DMS153 (cell line): ENCODE measurements at places on chromosomes 6 and 20.

DNA sequence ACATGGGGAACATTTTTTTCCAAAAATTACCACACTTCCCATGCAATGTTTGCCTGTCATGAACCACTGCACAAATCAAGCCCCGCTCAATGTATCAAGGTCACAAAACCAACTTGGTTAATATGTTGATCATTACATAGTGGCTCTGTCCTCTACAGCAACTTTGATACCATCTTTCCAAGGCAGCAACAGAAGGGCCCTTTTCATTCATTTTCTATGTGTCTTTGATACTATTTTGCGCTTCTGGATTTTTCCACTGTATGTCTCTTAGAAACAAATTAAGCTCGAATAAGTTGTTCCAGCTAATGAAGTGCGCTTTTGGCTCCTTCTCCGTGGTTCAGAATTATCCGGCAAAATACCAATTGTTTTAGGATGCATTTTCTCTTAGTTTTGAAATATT, 1.5 kb downstream of the ZHX3 start:
- DNase-seq, result no peak

DNA sequence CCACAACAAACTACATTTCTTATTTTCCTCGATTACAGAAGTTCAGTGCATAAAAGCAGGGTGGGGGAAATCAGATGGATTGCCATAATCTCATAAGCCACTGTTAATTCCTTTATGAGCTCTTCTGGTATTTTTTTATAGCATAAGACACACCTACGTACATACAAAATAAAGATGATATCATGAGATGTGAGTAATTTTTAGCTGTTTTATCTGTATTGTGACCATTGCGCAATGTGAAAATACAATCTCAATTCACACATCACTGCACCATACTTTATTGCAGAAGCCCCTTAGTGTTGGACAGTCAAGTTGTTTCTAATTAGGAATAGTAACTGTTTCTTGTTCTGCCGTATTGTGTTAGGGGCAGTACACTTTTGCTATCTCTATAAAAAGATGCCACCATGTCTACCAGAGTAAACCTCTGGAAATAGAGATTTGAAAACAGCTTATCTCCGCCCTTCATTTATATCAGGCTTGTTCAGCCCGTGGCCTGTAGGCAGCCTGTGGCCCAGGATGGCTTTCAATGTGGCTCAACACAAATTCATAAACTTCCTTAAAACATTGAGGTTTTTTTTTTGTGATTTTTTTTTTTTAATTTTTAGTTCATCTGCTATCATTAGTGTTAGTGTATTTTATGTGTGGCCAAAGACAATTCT, 90.4 kb downstream of the FARS2 start:
- DNase-seq, result no peak

- DNase-seq, result no peak
These were observed 85.9 kb downstream of the JARID2 start for GRCh38 chr6:15331629-15332251.

DNA sequence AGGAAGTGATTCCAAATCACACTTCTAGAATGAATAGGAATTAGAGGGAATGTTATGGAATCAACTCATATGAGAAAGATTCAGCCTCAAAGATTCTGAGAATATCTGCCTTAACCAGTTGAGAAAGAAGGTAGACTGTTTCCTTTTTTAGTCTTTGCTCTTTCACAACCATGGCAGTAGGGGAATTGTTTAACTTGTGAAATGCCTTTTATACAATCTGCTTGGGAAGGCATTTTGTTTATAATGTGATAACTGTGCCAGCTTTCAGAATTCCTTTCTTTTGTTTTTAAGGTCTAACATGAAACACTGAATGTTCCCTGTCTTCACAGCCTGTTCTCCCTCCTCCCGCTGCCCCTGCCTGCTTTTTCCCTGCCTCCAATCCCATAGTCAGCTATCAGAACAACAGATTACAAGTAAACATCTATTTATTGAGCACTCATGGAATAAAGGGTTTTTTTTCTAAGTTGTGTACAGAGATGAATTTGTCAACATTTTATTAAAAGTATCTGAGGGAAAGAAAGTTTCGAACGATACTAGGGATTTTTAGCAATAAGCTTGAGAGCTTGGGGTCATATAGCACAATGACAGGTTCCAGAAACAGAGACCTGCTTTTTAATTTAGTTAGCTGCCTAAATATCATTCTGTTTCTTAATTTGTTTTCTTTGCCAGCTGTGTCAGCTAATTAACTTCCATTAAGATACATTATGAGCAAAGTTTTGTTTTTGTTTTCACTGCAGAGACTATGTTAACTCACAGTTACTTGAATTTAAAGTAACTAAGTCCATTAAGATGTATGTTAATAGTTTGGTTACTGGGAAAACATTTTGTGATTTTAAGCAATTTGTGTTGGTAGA, 28.3 kb upstream of the FBXO30 start:
- DNase-seq, result no peak

- DNase-seq, result peak; percentile 60
These were observed at the start of gene DTNBP1 for GRCh38 chr6:15662326-15663129. Gene DTNBP1, minus strand, starts transcription at chr6:15663028. Its CDS starts 159 bp downstream, at chr6:15662869.

DNA sequence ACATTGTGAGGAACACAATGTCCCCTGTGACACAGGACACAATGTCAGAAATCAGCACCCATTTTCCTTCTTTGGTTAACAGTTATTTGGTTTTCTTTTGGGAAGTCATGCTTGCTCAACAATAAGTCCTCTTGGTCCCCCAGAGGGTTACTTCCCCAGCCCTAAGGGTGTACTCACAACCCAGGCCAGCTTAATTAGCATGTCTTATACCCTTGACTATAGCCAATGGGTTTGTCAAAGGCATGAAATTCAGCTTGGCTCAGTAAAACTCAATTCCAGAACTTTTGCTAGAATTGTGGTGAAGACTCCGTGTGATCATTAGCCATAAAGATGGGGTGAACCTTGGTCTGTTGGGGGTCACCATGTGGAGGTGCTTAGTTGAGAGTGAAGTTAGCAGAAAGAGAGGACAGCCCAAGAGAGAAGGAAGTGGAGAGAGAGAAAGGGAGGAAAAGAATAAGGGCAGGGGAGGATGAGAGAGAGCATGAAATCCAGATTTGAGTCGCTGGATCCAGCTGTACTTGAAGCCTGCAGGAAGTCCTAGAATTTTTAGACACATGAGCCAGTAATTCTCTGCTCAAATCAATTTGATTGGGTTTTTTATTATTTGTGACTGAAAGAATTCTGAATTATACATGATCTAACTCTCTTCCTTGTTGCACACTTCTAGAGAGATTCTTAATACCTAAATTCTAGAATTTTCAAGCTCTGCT, 321.3 kb upstream of the JAG1 start:
- no peak for DNase-seq

DNA sequence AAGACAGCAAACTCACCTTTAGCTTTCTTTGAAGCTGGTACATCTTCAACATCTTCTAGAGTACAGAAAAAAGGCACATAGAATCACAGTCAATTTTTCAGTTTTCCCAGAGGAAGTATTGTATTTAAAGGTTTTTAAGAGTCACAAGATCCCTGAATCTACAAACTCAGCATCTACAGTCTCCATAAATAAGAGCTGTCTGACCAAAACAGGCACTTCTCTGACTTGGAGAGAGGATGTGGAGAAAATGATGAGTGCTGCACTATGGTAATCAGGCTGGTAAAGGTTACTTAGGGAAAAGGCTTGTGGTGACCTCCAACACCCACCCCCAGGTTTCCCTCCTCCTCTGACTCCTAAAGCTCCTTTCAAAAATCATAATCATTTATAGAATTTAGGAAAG, 228.0 kb downstream of the CLVS2 start:
- DNase-seq, result no peak

DNA sequence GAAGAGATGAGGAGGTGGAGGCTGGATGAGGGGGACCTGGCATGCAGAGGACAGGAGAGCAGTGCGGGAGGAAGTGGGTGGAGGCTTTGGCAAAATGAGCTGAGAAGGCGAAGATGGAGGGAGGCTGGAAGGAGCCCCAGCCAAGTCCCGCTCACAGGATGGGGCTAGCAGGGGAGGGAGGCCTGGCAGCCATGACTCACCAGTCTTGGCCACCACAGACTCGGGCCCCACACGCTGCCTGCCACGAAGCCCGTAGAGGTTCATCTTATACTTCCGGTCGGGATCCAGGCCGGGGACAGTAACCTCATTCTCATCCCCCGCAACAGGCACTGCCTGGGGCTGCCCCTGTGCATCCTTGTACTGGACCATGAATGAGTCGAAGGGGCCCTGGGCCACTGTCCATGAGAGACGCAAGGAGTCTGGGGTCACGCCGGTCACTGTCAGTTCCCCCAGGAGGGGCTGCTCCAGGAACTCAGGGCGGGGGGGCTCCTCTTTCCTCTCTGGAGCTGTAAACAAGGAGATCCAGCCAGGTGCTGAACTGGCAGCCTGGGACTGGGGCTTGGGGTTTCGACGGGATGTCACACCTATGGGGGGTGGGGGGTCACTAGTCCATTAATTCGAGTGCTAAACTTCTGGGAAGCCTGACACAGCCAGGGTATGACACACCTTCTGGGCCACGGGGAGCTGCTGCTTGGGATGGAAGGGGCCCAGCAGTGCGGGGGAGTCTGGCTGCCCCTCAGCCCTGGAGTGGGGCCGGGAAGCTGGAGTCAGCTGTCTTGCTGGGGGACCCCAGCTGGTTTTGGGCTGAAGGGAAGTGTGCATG, 27.8 kb downstream of the TNXB start:
- no peak for DNase-seq

DNA sequence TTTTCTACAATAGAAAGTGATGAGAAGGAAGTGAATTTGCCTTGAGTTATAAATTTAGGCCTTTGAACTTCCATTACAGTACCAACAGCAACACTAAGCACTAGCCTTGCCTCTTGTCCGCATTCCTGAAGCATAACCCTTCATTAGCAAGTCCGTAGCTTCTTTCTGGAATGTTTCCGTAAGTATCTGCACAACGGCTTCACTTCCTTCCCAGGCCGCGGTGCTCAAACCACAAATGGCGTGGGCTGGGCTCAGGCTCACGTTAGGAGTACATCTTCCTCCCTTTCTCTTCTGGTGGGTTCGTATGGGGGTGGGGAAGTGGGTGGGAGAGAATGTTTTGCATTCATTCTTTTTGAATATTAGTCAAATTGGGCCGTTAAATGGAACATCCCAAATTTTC, 193.8 kb upstream of the SNX9 start:
- no peak for DNase-seq

DNA sequence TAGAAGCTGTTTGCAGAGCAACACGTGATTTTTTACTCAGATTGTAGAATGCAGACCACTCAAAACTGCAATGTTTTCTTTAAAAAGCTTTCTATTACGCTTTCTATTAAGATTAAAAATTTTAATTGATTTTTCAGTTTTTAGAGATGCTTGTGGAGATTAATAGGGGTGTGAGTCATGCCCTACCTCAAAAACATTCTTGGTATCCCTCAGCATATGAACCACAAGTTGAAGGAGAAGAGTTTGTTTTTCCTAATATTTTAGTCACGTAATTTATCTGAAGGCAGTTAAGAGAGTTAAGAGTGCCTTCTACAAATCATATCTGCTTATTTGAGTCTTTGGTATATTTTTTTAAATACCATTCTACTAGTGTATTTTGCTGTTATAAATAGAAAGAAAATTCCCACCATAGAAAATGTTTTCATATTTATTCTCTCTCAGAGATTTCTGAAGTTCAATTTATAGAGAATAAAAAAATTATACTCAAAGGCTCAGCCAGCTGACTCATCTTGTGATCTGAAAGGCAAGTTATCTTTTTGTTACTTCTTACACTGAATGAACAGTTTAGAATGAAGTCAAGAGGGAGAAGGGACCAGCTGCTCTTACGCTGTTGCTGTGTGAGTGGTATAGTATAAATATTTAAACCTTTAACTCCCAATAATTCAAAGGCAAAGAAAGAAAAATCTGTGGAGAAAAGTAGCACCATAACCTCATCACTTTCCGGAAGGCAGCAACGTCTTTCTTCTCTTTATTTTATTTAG, 7.6 kb downstream of the RIPOR2 start:
- DNase-seq, result no peak

DNA sequence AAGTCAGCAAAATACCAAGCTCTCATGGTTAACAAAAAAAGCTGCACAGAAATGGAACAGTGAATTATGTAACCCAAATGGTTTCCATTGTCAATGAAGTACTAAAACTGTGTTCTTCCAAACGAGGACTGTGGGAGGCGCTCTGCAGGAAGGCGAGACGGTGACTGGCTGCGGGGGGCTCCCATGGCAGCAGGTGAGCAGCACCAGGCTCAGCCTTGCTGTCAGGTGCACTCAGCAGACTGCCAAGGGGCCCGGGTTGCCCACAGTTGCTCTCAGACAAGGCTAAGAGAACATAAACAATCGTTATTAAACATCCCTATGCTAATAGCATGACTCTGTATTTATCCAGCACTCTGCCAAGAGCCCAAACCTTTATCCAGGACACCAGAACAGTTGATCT, 630.3 kb upstream of the ARID1B start:
- no peak for DNase-seq

- DNase-seq, result no peak
These were observed 70.4 kb upstream of the KCNG1 start for GRCh38 chr20:51093240-51093763.

DNA sequence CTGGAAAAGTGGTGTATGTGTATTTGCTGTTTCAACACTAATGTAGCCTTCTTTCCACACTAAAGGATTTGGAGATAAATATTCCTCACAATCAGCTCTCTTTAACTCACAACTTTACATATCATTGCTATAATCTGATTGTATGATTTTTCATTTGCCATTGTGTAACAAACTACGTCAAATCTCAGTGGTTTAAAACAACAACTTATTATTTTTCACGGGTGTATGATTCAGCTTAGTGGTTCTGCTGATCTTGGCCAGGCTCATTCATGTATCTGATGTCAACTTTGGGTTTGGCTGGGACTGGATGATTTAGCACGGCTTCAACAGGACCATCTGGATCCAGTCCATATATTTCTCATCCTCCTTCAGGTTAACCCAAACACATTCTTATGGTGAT, 55.4 kb upstream of the TMX4 start:
- DNase-seq, result no peak

GRCh38 chr6:132161283-132161682, 210.1 kb upstream of the CCN2 start:
- DNase-seq, result no peak

- no peak for DNase-seq
These were observed 4.5 kb upstream of the DEFB126 start for GRCh38 chr20:137668-138490.
